ENCODE measurements at places on chromosomes 2 and 18.

GRCh38 chr2:88483200-88483599 lies 30.7 kb upstream of the FOXI3 start:
- no peak for DNase-seq

GRCh38 chr2:191113761-191114160 lies 37.0 kb downstream of the STAT4 start:
- no peak for DNase-seq

DNA sequence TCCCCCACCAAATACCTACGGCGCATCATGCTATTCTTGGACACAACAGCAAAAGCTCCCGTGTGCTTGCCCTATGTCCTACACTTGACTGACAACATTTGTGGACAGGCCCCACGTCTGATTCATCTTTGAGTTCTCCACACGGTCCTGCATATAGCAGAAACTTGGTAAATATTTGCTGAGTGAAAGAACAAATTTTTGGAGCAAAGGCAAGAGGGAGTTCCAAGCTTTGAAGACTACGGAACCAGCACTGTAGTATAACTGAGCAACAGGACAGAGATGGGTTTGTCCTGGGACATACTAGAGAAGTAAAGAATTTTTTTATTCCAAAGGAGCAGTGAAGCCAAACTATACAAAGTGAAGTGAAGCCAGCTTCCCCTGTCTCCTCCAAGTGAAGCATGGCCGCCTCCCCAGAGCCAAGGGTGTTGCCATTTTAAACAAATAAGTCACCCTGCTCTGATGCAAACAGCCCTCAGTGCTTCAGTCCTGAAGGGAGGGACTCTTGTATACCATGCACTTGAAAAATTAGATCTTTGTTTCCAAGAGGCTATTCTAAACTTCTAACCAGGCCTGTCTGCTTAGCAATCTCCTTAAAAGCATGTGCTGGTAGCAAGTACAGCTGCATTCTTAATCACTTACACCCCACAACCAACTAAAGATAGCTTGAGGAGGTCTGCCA lies 35.9 kb downstream of the SPRED2 start:
- DNase-seq: peak; percentile 80

DNA sequence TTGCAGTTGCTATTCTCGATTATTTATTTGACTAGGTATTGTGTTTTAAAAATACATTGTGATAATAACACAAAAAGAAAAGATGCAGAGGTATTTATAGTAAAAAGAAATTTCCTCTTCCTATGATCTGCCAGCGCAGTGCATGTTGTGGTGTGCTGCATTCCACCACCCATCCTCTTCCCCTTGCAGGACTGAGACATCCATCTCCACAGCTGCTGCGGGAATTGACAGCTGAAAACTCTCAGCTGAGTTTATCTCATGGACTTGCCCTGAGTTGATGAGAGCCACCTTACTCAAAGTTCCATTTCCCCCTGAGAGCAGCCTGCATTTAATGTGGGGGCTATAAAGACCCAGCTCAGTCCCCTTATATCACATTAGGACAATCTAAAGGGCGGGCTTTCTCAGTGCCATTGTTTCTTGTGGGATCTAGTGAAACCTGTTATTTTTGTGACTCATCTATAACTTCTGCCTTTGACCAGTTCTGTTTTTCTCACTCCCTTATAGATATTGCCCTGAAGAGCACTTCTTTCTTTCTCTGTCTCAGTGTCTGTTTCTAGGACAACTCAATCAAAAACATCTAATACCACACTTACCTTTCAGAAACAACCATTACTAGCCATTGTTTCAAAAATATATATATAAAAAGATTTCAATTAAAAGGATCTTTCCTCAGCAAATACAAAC lies 698.5 kb downstream of the NR4A2 start:
- DNase-seq: no peak

- DNase-seq: no peak
These were observed 374.4 kb upstream of the SALL3 start for GRCh38 chr18:78605255-78605654.

- DNase-seq: no peak
These were observed 320.1 kb downstream of the PIK3C3 start for GRCh38 chr18:42275138-42275535.

DNA sequence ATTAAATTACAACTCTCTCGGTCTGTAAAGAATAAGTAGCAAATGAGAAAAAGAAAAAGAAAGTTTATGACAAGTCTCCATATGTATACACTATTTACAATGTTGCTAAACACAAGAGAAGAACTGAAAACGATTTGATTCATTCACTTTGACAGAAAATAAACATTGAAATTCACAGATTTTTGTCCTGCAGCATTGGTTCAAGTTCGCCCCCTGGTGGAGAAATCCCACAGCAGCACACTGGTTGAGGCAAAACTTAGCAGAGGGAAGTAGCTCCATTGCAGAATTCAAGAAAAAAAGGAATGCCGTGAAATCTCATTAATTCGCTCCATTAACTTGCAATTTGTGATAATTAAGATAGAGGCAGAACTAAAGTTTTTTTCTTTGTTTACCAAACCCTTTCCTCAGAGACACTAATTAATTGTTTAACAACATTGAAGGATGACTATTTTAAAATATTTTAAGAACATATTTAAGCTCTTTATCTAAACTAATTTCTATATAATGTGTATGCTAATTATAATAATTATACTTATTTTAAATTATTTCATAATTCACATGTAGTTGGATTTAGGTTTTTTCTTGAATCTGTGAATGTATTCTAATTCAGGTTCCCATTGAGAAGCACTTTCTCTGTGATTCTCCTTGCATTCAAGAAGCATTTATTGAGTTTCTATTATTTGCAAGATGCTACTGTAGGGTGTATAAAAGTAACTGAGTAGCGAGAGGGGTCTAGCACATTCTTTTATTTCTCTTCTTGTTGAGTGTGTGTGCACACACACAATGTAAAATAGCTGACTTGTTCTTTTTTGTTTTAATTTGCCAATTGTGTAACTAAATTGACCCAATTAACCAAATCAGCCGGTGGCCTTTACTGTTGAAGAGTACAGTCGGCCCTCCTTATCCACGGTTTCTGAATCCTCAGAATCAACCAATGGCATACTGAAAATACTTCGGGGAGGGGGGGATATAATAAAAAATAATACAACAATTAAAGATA lies 74.1 kb downstream of the COL4A3 start:
- DNase-seq: peak; percentile 52

GRCh38 chr2:170928036-170928823 lies 823 bp upstream of the GORASP2 start:
- no peak for DNase-seq

DNA sequence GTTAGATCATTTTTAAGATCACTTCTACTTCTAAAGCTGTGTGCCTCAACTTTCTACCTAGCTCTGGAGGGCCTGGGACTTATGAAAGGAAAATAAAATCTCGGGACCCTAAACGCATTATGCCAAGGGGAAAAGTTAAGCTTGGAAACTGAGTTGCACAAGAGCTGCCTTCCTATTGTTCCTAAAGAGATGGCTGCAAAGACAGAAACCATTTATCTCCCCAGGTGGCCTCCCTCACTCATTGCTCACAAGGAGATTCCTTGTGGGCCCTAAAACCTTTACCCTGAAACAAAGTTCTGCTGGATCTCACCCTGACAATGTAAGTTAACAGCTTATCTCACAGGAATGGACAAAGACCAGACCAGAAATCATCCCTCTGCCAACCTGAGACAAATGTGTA lies 26.8 kb downstream of the TUBB6 start:
- DNase-seq: no peak

DNA sequence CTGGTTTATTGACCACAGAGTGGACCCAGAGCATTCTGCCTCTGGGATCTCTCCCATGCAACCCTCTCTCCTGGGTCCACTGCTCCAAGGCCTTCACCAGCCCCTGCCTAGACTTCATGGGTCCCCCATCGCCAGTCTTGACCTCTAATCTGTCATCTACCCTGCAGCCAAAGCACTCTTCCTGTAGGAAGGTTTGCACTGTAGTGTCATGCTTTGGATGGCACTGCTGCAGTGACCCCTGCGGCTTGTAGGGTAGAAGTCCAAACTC lies 41.7 kb downstream of the MYO7B start:
- no peak for DNase-seq

DNA sequence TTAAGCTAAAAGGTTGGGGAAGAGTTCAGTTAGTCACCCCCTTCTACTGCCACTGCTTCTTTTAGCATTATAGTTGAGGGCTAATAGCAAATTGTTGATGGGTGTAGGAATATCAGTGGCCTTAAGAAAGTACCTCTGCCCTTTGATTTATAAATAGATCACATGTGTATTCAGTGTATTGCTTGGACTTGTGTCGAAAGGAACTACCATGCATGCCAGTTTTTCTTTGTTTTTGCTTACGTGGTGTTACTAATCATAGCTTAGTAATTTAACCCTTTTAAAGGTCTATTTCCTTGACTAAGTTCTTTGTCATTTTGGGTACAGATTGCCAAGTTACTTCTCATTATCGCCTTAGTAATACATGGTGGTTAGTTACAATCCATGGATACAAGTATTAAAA lies 85.6 kb downstream of the MIB1 start:
- DNase-seq: peak; percentile 75

DNA sequence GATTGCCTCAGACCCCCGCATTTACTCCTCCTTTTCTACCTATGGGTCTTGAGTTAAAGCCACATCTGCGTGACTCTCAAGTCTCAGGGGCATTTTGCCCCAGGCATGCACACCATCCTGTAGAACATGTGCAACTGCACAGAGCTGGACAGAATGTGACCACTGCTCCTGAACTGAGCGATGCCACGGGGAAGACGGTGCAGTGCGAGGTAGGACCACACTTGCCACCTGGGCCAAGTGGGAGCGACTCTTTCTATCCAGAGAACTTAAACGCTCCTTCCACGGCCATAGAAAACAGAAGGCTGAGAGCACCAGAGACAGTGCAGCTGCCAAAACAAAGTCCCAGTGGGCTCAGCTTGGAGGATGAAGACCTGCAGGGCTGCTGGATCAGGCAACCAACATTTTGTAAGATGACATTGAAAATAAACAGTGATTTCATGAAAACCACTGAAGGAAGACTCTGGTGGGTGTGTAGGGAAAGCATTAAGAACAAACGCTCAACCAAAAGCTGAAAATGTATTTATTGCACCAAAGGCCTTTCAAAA lies 149.0 kb upstream of the HDAC4 start:
- no peak for DNase-seq

GRCh38 chr2:138359532-138359931 lies 142.0 kb upstream of the SPOPL start:
- no peak for DNase-seq

DNA sequence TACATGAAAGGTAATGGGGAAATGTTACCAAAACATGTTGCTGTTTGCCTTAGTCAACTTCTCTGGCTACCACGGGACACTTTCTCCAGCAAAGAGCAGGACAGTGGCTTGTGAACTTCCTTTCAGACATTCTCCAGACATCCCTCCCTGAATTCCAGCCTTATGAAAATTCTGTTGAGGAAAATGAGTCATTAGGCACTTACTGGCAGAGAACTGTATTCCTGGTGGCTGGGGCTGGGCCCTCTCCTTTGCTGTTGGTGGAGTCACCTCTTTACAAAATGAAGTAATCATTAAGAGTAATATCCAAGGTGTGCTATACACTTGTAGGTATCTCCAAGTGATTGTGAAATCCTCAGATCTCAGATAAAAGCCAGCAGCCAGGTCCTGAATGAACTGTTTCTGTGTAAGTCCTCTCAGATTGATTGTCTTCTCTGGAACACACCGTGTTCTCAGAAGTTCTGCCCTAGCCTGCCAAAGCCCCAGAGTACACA lies 1.3 kb upstream of the FAP start:
- peak; percentile 66 for DNase-seq

- DNase-seq: no peak
These were observed 66.7 kb upstream of the RTN4 start for GRCh38 chr2:55116966-55117365.

GRCh38 chr2:63977904-63978303 lies 41.3 kb downstream of the VPS54 start:
- DNase-seq: no peak

DNA sequence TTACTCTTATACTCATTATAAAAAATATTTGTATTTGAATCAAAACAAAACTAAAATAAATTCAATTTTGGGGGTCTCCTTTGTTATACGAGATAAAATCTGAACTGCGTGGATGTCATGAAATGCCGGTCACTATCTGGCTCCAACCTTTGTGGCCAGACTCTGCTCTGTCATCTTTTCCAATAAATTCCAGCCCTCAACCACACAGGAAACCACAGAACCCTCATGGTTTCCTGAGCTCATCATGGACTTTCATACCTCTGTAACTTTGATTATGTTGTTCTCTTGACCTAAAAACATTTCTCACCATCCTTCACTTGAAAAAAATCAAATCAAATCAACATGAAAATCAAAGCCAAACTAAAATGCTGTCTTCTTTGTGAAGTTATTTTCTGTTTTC lies 724.7 kb downstream of the METTL4 start:
- no peak for DNase-seq

GRCh38 chr2:203648273-203648672 lies 58.2 kb upstream of the CD28 start:
- peak; percentile 70 for DNase-seq

DNA sequence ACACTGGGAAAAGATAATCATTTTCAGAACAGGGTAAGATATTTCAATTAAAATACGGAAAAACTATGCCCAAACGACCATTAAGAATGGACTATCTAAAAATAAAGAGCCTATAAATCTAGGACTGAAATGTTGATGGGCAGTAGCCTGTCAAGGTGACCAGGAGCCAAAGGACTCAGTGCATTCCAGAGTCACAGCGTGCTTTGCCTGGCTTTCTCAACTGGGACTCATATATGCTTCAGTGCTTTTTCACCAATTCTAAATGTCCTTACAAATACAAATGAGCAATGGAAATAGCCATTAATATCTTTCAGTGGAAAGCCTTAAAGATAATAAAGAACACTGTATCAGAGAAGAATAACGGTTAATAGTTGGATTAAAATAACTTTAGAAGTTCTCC lies 35.4 kb downstream of the PREPL start:
- DNase-seq: no peak

- DNase-seq: no peak
These were observed 927.0 kb upstream of the CRIM1 start for GRCh38 chr2:35428548-35428947.

GRCh38 chr18:24076950-24077349 lies 61.9 kb upstream of the CABYR start:
- DNase-seq: no peak

- peak; percentile 99 for DNase-seq
These were observed 3.6 kb downstream of the STARD7 start for GRCh38 chr2:96204836-96205624.

- peak; percentile 56 for DNase-seq
These were observed 102.9 kb upstream of the MSH2 start for GRCh38 chr2:47300081-47300480.

GRCh38 chr2:226427538-226428307 lies 371.9 kb downstream of the IRS1 start:
- peak; percentile 93 for DNase-seq

DNA sequence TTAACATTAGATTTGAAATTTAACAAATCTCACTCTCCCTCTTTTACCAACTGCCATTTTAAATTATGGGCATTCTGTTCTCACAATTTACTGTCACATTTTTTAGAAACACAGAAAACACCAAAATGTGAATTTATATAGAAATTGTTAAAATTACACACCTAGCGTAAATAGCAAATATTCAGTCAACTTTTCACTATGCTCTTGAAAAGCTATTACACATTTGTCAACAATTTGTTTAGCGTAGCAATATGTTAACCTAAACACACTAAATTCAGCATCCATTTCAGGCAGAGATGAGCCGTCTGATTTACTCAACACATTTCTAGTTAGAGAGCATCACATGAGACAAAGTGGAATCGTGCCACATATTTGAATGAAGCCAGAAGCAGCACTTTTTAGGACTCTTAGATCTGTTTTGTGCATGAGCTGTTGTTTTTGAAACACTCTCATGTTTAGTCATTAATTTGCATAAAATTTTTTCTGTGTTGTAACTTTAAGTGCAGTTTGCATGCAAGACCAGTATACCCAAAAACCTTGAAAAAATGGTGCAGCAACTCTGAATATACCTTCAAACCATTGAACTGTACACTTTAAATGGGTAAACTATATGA lies 8.2 kb downstream of the TTC32 start:
- peak; percentile 87 for DNase-seq

Measured in fibroblast of gingiva (primary cell).